ENCODE measurements at places on chromosomes 16 and 17.

GRCh38 chr16:14286368-14287230, 215.5 kb downstream of the MRTFB start:
- no peak for DNase-seq

DNA sequence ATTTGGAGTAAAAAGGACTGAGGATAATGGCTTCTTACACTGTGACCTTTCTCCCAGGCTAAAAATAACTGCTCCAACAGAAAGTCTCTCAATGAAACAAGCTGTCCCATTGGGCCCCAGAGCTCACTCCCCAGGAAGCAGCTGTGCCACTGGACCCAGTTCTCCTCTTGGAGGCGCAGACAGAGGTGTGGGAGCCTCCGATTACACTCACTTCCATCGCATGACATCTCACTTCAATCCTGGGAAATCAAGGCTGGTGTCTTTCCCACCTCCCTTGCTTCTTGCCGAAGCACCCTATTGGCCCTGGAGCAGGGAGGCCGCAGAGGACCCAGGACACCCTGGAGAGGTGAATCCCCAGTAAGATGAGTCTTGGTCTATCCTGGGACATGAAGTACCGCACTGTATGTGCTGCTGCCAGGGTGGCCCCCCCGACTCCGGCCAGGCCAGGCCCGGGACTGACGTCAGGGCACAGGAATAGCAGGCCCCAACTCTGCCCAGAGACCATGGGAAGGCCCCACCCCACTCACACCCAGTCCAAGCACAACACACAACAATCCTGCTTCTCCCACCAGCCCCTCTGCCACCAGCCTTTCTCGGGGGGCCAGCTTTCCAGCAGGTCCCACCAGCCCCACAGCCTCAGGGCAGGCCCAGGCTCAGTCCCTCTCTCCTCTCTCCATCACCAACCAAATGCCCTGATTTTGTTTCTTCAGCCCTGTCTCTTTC, 29.5 kb downstream of the SRL start:
- no peak for DNase-seq

- no peak for DNase-seq
These were observed 202.3 kb upstream of the RPL38 start for GRCh38 chr17:74001145-74001544.

DNA sequence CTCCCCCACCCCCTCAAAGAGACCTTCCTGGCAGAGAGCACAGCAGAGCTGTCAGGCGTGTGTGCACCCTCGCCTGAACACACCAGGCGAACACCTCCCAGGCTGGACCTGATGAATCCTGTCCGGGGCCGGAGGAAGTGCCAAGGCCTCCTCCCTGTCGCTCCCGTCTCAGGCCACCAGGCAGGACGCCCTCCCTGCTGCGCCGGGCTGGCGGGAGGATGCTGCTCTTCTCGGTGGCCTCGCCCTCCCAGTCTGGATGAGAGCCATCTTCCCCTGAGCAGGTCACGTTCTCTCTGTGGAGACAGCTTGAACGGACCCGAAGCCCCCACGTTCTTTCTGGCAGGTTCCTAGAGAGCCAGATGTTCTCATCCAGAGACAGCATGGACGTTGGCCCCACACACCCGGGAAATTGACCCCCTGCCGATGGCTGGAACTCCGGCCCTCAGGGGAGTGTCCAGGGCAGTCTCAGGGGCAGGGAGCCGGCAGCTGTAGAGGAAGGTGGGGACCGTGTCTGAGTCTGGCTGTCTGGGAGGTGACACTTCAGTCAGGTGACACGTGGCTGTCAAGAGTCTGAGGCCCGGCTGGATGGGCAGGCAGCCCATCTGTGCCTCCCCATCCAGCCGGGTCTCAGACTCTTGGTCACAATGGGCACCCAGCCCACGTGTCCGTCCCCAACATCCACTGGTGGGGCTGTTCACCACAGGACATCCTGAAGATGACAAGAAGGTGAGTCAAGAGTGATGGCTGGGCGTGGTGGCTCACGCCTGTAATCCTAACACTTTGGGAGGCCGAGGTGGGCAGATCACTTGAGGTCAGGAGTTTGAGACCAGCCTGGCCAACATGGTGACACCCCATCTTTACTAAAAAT, 5.0 kb upstream of the TIMP2 start:
- no peak for DNase-seq

DNA sequence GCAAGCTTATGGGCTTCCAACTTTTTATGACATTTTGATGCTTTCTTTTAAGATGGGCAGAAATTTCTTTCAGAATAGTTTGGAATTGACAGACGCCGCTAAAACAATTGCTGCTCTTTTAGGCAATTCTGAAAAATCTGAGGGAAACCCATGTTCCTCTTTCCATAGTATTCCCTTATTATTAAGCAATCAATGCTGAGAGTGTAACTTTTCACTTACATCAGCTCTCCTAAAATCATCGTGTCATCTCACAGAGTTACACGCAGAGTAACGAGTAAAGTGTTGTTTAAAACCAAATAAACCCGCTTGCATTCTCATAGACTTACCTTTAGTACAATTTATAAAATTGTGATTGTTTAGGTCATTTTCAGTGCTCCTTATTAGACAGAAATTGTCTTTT, 150.6 kb downstream of the MAF start:
- no peak for DNase-seq

DNA sequence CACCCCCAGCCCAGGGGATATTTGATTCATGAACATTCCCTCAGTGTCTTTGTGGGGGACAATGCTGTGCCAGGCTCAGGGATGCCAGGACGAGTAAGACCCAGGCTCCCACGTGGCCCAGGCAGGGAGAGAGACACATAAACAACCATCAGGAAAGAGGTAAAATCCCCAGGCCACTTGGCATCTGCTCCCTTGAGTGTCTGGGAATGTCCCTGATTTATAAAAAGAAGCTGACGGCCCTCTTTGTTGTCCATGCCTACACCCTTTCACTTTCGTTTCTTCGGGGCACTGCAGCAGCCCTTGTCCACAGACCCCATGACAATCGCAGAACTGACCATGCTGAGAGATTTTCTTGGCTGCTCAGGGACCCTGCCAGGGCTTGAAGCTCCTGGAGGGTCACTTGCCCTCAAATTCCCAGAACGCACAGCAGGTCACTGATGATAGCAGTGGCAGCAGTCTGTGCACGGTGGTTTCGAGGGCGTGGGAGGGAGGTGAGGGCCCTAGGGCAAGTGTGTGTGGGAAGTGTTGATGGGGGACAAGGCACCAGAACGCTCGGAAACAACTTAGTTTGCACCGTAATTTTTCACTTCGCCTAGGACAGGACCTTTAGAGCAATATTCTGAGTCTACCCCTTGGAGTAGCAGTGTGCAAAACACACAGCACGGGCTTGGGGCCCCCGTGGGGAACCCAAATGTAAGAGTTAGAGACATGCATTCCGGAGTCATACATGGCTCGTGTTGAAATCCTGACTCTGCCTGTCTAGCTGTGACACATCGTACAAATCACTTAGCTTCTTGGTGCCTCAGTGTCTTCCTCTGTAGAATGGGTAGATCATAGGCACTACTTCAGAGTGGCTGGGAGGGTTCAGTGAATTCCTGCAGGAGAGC, 4.7 kb downstream of the NOD2 start:
- peak; percentile 31 for DNase-seq

DNA sequence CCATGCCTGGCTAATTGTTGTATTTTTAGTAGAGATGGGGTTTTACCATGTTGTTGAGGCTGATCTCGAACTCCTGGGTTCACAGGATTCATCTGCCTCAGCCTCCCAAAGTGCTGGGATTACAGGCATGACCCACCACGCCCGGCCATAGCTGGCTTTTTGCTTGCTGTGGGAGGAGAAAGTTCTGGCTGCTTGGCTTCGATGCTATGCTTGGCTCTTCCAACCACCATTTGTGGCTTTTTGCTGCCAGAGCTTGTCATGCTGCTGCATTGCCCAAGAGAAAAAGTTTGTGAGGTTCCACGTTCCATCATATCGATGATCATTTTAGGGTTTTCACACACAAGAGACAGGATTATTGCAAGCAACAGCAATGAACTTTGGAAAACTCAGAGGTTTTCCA, 16.2 kb downstream of the BMERB1 start:
- DNase-seq, result no peak

GRCh38 chr17:17700251-17700969, 19.2 kb downstream of the RAI1 start:
- no peak for DNase-seq

- no peak for DNase-seq
These were observed 36.4 kb downstream of the GPT2 start for GRCh38 chr16:46920402-46921068.

DNA sequence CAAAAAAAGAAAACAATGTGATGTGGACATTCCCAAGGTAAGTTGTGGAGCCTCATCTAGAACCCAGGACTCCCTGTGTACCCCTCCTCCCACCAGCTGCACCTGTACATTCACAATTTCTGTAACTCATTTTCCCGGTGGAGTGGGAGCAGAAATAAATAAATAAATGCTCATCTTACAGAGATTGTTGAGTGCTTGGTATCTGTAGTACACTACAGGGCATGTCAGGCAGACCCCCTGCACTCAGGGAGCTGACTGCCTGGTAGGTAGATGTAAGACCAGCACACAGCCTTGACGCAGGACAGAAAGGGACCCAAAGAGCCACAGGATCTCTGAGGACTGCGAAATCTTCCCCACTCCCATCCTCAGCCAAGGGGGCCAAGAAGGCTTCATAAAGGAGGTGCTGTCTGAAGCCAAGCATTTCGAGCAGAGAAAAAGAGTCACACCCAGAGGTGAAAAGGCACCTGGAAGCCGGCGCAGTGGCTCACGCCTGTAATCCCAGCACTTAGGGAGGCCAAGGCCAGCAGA, 6.5 kb downstream of the EIF1 start:
- DNase-seq, result no peak

DNA sequence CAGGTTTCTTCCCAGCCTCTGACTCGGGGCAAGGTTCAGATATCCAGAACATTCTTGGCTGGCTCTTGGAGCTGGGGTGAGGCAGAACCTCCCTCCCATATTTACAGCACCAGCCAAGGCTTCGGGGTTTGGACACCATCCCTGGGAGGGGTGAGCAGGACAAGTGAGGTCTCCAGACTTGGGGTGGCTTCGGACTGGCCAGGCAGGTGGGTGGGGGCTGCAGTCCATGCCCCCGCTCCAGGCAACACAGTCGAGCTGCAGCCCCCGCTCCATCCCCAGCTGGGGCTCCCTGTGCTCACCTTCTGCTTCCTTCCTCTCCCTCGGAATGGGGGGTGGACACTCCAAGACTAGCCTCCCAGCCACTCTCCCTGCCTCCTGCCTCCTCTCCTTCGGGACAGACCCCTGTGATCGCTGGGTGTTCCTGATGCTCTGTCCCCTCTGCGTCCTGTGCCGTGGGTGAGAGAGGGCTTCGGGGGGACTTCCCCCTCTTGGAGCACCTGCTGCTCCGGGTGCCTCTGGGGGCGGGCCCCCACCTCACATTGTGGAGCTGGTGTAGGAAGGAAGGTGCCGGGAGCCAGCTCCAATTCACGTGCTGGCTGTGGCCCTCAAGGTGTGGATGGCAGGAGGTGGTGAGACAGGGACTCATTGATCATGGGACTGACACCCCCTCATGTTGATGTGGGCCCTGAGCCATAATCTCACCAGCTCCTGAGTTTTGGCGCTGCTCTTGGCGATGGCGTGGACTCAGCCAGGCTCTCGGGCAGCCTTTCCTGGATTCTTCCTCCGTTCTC, 189.2 kb downstream of the SEC14L1 start:
- no peak for DNase-seq

- DNase-seq, result no peak
These were observed 846 bp downstream of the ITGB3 start for GRCh38 chr17:47254403-47254943.

DNA sequence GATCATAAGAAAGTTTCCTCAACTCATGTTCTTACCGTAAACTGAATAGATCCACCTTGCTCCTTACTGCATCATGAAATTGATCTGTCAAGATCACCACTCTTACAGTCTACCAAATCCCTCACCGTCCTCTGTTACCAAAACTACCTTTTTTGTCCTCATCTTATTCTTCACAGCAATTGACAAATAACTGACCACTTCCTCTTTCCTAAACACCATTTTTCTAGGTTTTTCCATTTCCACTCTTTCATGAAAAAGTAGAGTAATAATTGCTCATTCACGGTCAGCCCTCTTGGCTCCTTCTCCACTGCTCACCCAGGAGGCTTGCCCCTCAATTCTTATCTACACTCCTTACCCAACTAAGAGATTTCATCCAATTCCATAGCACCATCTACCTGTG, 44.9 kb downstream of the ABCA5 start:
- DNase-seq, result no peak

- DNase-seq, result no peak
These were observed 16.6 kb downstream of the RMI2 start for GRCh38 chr16:11361701-11362451.

DNA sequence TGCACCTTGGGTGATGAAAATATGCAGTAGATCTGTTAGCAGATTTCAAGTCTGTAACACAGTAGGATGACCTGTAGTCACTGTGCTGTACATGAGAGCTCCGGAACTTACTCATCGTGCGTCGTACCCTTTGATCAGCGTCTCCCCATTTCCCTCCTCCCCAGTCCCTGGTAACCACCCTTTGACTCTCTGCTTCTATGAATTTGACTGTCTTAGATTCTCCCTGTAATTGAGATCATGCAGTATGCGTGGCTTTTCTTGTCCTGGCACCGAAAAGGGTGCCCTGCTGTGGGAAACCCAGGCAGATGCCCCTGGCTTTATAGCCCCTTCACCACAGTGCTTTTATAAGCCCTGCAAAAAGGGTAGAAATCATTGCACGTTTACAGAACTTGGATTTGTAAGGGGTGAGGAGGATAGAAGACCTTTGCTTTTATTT, 20.5 kb downstream of the CLEC16A start:
- DNase-seq, result no peak

- DNase-seq, result no peak
These were observed 61.4 kb downstream of the SRCIN1 start for GRCh38 chr17:38544175-38544838.

GRCh38 chr16:27384425-27384824, 17.5 kb upstream of the IL21R start:
- DNase-seq, result no peak

DNA sequence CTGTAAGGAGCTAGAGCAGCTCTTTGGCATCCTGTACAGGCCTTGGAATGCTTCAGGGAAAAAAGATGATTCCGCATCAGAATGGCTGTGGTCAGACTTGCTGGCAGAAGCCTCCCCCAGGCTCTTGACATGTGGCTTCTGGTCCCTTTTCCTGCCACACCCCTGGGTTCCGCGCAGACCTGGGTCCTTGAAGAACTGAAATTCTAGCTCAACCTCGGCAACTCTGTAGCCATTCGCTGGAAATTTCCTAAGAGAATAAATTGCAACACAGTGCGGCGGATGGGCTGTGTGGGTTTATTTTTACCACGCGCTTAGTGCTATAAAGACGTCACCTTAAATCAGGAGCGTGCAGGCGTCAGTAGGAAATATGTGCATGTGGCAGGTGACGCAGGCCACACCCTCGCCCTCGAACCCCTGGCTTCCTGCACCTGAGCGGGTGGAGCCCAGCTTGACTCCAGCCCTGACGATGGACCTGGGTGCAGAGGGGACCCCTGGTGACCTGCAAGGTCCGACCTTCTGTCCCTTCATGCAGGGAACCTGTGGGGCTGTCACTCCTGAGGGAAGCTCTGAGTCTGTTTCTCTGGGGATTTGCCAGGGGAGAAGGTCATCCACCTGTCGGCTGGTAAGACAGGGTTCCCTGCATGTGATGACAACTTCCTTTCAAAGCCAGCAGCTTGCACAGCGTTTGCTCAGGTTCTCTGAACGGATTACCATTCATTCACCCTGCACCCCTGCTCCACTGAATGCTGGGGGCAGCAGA, 46.3 kb downstream of the METRNL start:
- no peak for DNase-seq

Data from activated CD8-positive, alpha-beta memory T cell treated with anti-CD3 and anti-CD28 coated beads for 4 hours (primary cell).